ENCODE measurements at places on chromosomes 6 and 20. TPM values are rescaled to one million over a fixed set of nuclear protein-coding genes. Genes with fewer than 3 reads are reported as not detected.

VWA7 gene
- 1.6 TPM for total RNA-seq

LY86 gene
- total RNA-seq: not detected

C20orf144 gene
- 0.09 TPM for total RNA-seq

PNPLA1 gene
- 0.14 TPM for total RNA-seq

PGC gene
- not detected for total RNA-seq

LRRC1 gene
- total RNA-seq: 27.0 TPM

SUMO4 gene
- 3.4 TPM for total RNA-seq

SLC22A2 gene
- not detected for total RNA-seq

KCNQ2 gene
- total RNA-seq: 11.8 TPM

GRCh38 chr6:151716526-151716932, 91.0 kb upstream of the ESR1 start:
- peaks cover 8% of the 10 kb centered on the region for H3K27me3 ChIP-seq
- H3K4me1 ChIP-seq: no peaks in the 10 kb centered on the region
- H3K36me3 ChIP-seq: no peaks in the 10 kb centered on the region
- H3K4me3 ChIP-seq: no peak overlapping the region
- no peak overlapping the region for H3K27ac ChIP-seq

DNA sequence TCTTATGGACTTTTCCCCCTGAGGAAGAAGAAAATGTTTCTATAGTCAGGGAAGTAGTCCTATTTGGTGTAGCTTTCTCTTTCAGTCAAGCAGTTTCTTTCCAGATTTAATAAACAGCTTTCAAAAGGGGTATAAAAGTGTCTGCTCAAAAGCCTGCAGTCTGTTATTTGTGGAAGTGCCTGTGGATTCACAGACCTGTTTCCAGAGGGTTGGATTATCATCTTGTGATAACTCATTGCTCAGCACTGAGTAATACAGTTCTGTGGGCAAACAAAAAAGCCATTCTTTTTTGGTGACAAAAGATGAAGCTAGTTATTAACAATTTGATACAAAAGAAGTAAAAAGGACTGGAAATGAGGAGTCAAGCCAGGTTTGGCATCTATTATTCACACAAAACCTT, 358.2 kb upstream of the ID4 start:
- no peak for DNase-seq
- peaks cover 15% of the 10 kb centered on the region for H3K4me1 ChIP-seq
- no peaks in the 10 kb centered on the region for H3K27me3 ChIP-seq
- peak overlapping the region; percentile 6 for H3K27ac ChIP-seq
- no peak overlapping the region for H3K4me3 ChIP-seq

GRCh38 chr20:34880215-34880850, 3.9 kb downstream of the ACSS2 start:
- H3K27ac ChIP-seq: no peak overlapping the region
- H3K4me1 ChIP-seq: peaks cover 16% of the 10 kb centered on the region
- H3K36me3 ChIP-seq: peaks cover 11% of the 10 kb centered on the region
- DNase-seq: no peak
- no peaks in the 10 kb centered on the region for H3K27me3 ChIP-seq

- H3K27ac ChIP-seq: no peak overlapping the region
- peaks cover 13% of the 10 kb centered on the region for H3K27me3 ChIP-seq
- no peak overlapping the region for H3K4me3 ChIP-seq
- no peak for DNase-seq
- H3K4me1 ChIP-seq: no peaks in the 10 kb centered on the region
Measured at GRCh38 chr6:159525445-159526025, 167.5 kb downstream of the SOD2 start.

DNA sequence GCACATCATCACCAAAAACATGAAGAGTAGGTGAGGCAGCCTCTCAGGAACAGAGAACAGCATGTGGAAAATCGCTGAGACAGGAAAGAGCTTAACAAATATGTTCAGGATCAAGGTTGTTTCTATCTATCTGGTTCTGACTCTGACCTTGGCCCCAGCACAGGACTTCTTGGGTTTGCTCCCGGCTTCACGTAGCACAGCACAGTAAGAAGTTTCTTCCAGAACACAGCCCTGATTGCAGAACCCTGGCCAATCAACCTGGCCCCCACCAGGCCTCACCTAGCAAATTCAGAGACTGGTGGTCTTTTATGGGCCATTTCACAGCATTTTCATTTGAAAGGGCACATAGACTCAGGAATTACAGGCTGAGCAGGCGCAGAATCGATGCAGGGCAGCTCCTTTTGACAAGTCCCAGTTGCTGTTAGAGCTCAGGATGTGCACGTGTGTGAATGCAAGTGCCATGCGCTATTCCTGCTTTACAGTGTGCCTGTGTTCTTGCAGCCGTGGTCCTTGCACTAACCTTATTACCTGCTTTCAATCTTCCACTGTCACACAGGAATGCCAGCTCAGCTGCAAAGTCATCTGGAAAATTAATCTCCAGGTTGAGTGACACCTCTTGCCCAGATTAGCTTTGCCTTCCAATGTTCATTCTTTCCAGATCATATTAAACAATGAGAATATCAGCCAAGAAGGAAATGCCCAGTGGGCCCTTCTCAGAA, 100.5 kb upstream of the SLC2A12 start:
- no peak overlapping the region for H3K4me3 ChIP-seq
- no peak for DNase-seq
- no peaks in the 10 kb centered on the region for H3K27me3 ChIP-seq
- H3K4me1 ChIP-seq: peaks cover 11% of the 10 kb centered on the region

- H3K36me3 ChIP-seq: no peaks in the 10 kb centered on the region
- peaks cover 2% of the 10 kb centered on the region for H3K4me1 ChIP-seq
- H3K4me3 ChIP-seq: no peak overlapping the region
- DNase-seq: no peak
- H3K27ac ChIP-seq: no peak overlapping the region
Measured at GRCh38 chr6:150079604-150080003, 10.7 kb upstream of the ULBP3 start.

DNA sequence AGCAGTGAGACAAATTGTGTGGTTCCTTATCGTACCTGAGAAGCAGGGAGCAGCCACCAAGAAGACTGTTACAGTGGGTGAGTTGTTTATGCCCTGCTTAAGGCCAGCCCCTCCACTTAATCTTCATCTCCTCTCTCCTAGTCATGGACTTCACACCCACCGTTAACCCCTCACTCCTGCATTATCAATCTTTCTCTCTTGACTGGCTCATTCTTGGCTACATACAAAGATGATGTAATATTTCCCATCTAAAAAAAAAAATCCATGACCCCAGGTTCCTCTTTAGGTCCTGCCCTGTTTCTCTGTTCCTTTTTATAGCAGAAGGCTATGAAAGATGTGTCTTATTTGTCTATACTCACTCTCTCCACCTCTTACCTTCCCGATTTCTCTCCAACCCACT, 72.4 kb downstream of the SHLD1 start:
- no peak overlapping the region for H3K4me3 ChIP-seq
- no peaks in the 10 kb centered on the region for H3K36me3 ChIP-seq
- DNase-seq: no peak
- H3K27me3 ChIP-seq: no peaks in the 10 kb centered on the region

DNA sequence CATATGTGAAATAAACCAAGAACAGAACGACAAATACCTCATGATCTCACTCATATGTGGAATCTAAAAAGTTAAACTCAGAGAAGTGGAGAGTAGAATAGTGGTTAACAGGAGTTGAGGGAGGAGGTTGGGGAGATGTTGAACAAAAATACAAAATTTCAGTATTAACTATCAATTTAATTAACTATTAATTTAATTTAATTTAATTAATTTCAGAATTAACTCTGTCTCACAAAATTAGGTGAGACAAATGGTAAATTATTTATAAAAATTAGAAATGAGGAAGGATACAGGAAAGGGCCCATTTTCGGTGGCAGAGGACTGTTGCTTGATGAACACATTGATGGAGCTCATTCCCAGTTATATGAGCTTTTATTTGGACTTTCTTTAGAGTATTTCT, 166.0 kb upstream of the FAM83B start:
- H3K27ac ChIP-seq: no peak overlapping the region
- H3K27me3 ChIP-seq: no peaks in the 10 kb centered on the region
- DNase-seq: no peak
- H3K36me3 ChIP-seq: no peaks in the 10 kb centered on the region
- H3K4me1 ChIP-seq: no peaks in the 10 kb centered on the region

GRCh38 chr6:25462235-25462897, 183.2 kb downstream of the CARMIL1 start:
- no peak overlapping the region for H3K4me3 ChIP-seq
- peaks cover 13% of the 10 kb centered on the region for H3K4me1 ChIP-seq
- DNase-seq: no peak
- H3K27me3 ChIP-seq: no peaks in the 10 kb centered on the region

DNA sequence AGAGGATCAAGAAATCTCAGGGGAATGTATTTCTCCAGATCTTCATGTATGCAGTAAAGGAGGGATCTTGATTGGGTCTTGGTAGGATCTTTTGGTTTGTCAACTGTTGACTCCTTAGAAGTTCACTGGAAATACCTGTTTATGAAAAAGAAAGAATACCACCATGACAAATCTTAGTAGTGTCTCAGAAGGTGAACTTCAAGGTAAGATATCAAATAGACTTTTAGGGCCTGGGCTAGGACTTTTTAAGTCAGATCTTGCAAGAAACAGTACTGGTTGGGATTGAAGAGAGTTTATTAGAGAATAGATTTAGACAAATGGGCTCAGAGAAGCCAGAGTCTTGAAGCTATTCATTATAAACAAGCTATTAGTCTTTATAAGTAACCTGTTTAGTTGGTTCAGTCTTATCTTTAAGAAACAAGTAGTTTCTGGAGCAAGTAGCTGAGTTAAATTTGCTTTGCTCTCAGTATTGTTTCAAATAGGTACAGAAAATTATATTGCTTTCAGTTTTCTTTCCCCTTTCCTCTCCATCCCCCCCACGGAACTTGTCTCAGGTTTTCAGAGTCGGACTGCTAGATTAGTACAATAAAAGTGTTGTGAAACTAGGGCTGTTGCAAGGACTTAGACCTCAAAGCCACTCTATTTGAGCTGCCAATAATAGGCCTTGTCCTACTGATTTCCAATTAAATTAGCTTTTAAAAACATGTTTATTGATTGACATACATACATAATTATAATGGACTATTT, 529.1 kb upstream of the CITED2 start:
- H3K27ac ChIP-seq: no peak overlapping the region
- no peak for DNase-seq
- H3K36me3 ChIP-seq: no peaks in the 10 kb centered on the region
- H3K27me3 ChIP-seq: no peaks in the 10 kb centered on the region

- no peaks in the 10 kb centered on the region for H3K27me3 ChIP-seq
- H3K27ac ChIP-seq: no peak overlapping the region
- H3K4me3 ChIP-seq: no peak overlapping the region
- H3K36me3 ChIP-seq: no peaks in the 10 kb centered on the region
Measured at GRCh38 chr6:125839471-125839870, 48.7 kb downstream of the NCOA7 start.

GRCh38 chr6:167800549-167800948, 26.2 kb upstream of the AFDN start:
- H3K27me3 ChIP-seq: no peaks in the 10 kb centered on the region
- H3K27ac ChIP-seq: no peak overlapping the region
- no peaks in the 10 kb centered on the region for H3K36me3 ChIP-seq
- DNase-seq: no peak
- peaks cover 31% of the 10 kb centered on the region for H3K4me1 ChIP-seq
- no peak overlapping the region for H3K4me3 ChIP-seq

DNA sequence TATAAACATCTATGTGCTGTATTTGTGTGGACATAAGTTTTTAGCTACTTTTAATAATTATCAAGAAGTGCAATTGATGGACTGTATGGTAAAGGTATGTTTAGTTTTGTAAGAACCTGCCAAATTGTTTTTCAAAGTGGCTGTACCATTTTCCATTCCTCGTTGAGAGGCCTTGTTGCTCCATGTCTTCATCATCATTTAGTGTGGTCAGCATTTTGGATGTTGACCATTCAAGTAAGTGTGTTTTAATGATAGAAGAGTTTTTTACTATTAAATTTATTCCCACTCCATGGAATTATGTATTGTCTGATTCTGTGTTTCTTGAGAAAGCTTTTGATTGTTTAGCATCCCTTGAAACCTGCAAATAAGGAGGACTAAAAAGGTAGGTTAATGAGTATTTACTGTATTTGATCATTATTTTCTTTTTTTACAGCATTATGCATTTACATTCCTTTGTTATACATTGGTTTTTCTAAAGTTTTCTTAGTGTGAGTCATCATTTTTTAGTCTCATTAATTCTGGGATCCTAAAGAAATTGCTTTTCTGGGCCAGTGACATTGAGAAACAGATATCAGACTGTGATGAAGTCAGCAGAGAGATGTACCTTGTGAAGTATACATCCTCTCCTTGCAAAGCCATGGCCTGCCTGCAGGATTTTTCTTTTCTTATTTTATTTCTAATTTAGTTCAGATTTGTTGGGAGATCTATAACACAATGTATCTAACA, 312.8 kb upstream of the PTCHD4 start:
- no peak overlapping the region for H3K4me3 ChIP-seq
- no peaks in the 10 kb centered on the region for H3K36me3 ChIP-seq
- H3K27me3 ChIP-seq: no peaks in the 10 kb centered on the region
- no peaks in the 10 kb centered on the region for H3K4me1 ChIP-seq
- H3K27ac ChIP-seq: no peak overlapping the region
- DNase-seq: no peak

GRCh38 chr6:167763056-167763944, 63.4 kb upstream of the AFDN start:
- H3K4me3 ChIP-seq: no peak overlapping the region
- H3K36me3 ChIP-seq: no peaks in the 10 kb centered on the region
- H3K27ac ChIP-seq: no peak overlapping the region
- DNase-seq: no peak
- peaks cover 14% of the 10 kb centered on the region for H3K27me3 ChIP-seq

- H3K4me1 ChIP-seq: no peaks in the 10 kb centered on the region
- DNase-seq: no peak
- peaks cover 77% of the 10 kb centered on the region for H3K27me3 ChIP-seq
- H3K4me3 ChIP-seq: no peak overlapping the region
- no peaks in the 10 kb centered on the region for H3K36me3 ChIP-seq
Measured at GRCh38 chr20:63073738-63074065, 66.9 kb upstream of the BHLHE23 start.

- peak overlapping the region; percentile 71 for H3K27ac ChIP-seq
- H3K27me3 ChIP-seq: no peaks in the 10 kb centered on the region
- peak overlapping the region; percentile 77 for H3K4me3 ChIP-seq
- H3K36me3 ChIP-seq: no peaks in the 10 kb centered on the region
- H3K4me1 ChIP-seq: peaks cover 20% of the 10 kb centered on the region
- DNase-seq: no peak
Measured at GRCh38 chr6:57173056-57173885, 1.1 kb downstream of the BAG2 start.

DNA sequence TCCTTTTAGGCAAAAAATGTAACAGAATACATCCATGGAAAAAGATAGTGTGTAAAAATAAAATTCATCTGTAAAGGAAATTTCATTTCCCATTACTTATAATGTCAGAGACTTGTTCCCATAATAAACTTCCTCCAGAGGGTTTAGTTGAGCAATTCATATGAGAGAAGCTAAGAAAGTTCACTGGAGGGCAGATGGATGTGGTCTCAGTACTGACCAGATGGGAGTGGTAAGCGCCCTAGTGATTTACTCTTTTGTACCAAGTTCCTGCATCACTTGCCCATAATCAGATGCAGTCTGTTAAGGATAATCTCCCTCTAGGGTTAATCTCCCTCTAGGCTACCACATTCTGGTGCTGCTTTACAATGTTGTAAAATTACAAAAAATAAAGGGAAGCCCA, 61.7 kb downstream of the ESF1 start:
- H3K36me3 ChIP-seq: peaks cover 15% of the 10 kb centered on the region
- DNase-seq: no peak
- no peak overlapping the region for H3K27ac ChIP-seq
- no peaks in the 10 kb centered on the region for H3K27me3 ChIP-seq

- no peaks in the 10 kb centered on the region for H3K36me3 ChIP-seq
- H3K4me1 ChIP-seq: no peaks in the 10 kb centered on the region
- DNase-seq: no peak
- H3K27ac ChIP-seq: no peak overlapping the region
Measured at GRCh38 chr6:131678442-131678841, 22.8 kb downstream of the OR2A4 start.

GRCh38 chr6:148967011-148967520, 220.2 kb downstream of the UST start:
- H3K4me1 ChIP-seq: peaks cover 7% of the 10 kb centered on the region
- no peaks in the 10 kb centered on the region for H3K36me3 ChIP-seq
- no peak for DNase-seq
- no peak overlapping the region for H3K4me3 ChIP-seq

Data from mesothelial cell of epicardium (in vitro differentiated cells).